ENCODE measurements at places on chromosomes 6 and 20.

DNA sequence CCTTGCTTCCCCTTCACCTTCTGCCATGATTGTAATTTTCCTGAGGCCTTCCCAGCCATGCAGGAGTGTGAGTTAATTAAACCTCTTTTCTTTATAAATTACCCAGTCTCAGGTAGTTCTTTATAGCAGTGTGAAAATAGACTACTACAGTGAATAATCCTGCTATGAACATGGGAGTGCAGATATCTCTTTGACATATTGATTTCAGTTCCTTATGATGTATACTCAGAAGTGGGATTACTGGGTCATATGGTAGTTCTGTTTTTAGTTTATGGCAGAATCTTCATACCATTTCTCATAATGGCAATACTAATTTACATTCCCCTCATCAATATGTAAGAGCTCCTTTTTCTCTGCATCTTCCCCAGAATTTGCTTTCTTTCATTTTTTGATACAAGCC, 26.0 kb downstream of the PACRG start:
- no peak for DNase-seq

- no peak for DNase-seq
Observed at GRCh38 chr6:40512340-40512739, 74.8 kb downstream of the LRFN2 start.

GRCh38 chr6:89805814-89806371, 13.7 kb downstream of the MDN1 start:
- DNase-seq: no peak

- DNase-seq: no peak
Observed at GRCh38 chr6:56749632-56750151, 107.0 kb upstream of the DST start.

DNA sequence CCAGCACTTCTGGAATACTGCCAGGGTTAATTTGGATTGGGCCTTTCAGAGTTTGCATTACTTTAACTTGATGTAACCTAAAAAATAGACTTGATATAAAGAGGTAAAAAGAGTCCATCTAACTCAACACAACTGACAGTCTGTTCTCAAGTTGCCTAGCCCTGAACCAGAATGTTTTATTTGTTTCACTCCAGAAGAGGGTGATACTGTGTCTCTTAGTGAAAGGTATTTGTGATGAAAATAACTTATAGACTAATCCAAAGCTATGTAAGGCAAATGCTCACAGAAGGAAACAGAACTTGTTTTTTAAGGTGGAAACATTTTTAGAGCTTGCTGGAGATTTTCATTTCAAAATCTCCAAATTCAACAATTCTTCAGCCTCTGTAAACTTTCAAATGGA, 469.1 kb upstream of the RUNX2 start:
- DNase-seq: no peak

GRCh38 chr6:26017632-26017966, 55.0 kb downstream of the TRIM38 start:
- no peak for DNase-seq

GRCh38 chr6:151475653-151476523, 17.9 kb upstream of the CCDC170 start:
- no peak for DNase-seq

- DNase-seq: no peak
Observed at GRCh38 chr20:22387452-22387851, 196.9 kb downstream of the FOXA2 start.

DNA sequence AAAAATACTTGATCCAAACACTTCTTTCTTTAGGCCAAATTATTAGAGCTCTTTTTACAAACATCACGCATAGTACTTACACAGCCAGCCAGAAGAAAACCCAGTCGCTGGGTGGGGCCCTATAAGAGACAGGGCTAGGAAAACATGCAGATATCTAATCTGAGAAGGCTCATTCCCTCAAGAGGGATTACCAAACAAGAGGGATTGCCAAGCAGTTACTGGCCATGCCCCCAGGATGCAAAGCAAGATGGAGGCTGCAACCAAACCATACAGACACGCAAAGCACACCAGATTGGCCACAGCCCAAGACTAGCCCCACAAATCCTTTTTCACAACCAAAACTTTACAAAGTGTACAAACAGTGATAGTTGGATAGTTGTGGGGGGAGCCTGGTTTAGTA, 1235.4 kb upstream of the GJE1 start:
- DNase-seq: no peak

DNA sequence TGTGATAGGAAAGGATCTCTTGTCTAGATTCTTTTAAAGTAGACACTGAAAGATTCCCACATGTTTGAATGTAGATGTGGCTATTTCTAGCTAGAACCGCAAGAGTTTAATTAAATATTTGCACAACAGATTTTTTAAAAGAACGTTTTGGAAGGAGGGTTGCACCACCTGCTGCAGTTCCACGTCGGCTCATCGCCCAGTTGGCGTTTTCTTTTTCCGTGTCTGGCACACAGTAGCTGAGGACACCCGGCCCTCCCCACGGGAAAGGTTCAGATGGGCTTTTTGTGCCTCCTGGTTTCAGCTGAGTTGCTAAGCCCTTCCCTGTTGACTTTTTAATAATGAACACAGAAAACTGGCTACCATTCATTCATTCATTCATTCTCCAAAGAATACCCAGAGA, 41.8 kb upstream of the DOK5 start:
- DNase-seq: no peak

DNA sequence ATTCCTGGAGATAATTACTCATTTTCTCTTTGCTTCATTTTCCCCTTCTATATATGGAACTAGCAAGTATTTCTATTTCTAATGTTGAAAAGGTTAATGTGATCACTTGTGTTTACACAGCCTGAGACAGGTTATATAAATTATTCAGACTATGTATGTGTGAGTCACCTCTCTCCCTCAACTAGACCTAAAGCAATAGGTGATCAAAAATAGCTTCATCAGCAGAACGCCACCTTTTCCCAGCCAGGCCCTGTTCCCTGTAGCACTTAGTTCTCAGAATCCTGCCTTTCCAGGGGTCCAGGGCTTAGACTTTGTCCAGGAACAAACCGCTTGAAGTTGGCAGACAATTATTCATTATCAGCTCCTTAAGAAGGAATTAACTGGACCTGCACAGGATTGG, 125.3 kb upstream of the EXOC2 start:
- DNase-seq: no peak

DNA sequence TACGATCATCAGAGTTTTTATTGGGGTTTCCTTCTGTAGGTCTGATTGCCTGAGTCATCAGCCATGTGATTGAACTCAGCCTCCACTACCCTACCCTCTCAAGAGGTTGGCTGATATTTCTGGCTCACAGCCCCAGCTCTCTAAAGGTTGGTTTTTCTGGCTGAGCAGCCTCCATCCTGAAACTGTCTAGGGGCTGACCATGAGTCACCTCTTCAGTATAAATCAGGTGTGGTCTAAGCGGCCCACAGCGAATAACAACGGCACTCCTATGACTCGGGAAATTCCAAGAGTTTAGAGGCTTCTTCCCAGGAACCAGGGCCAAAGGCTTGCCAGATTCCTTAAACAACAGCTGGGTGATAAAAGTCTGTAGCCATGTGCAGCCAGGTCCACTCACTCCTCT, 115.5 kb downstream of the SOD2 start:
- no peak for DNase-seq

- no peak for DNase-seq
Observed at GRCh38 chr6:138107752-138108592, 753 bp upstream of the PERP start.

- DNase-seq: no peak
Observed at GRCh38 chr20:50487397-50487796, 22.8 kb upstream of the PTPN1 start.

DNA sequence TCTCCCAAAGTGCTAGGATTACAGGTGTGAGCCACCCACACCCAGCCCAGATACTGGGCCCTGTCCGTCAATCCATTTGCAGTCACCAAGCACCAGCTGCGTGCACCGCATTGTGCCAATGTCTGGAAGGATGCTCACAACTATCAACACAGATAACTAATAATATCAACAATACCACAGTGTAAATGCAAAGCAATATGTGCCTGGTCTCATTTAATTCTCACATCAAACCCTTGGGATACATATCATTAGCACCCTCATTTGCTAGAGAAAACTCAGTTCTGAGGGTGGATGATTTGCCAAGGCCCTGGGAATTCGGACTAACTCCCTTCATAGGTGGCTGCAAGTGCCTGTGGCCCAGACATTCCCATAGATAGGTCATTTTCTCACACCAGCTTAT, 14.5 kb downstream of the RIPOR3 start:
- no peak for DNase-seq

DNA sequence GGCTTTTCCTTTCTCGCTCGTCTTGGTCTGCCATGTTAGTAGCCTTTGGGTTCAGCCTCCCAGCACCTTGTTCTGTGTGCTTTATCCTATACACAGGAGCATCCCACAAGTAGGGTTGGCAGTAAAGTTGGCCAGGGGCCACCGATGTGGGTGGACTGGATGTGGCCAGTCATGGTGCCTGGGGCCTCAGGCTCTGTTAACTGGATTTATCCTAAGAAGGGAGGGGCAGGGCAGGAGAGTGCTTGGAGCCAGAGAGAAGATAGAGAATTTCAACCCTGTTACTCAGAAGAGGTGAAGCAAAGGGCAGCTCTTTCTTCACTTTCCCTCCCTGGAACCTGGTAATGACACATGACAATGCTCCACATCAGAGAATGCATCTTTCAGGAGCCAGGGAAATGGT, 14.1 kb upstream of the SIRPB2 start:
- DNase-seq: no peak

GRCh38 chr6:37807656-37808055, 11.9 kb upstream of the ZFAND3 start:
- DNase-seq: no peak

- DNase-seq: no peak
Observed at GRCh38 chr6:18436341-18436740, 49.2 kb downstream of the RNF144B start.

- no peak for DNase-seq
Observed at GRCh38 chr20:20251317-20251716, 116.6 kb upstream of the INSM1 start.

DNA sequence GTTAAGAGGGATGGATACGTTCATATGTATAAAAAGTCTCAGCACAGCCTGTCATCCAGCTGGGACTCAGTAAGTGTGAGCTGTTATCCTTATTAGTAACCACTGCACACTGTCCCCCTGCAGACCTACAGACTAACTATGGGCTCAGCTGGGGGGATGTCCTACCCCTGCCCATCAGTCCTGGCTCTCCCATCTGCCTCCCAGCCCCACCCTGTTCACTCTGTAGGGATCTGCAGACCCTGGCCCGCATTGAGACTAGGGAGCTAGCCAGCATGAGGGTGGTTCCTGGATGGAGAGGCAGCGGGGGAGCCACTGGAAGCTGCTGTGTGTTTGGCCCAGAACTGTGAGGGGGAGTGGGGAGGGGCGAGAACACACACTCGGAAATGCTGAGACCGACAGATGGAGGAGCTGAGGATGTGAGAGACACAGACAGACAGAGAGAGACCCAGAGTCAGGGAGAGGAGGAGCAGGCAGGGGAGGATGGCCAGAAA, 17.1 kb downstream of the XKR7 start:
- DNase-seq: no peak

GRCh38 chr20:59141818-59142581, 21.6 kb upstream of the ZNF831 start:
- no peak for DNase-seq

GRCh38 chr20:4683261-4683660, 38.4 kb upstream of the PRND start:
- no peak for DNase-seq

GRCh38 chr6:131688286-131688685, 12.9 kb downstream of the OR2A4 start:
- DNase-seq: no peak

DNA sequence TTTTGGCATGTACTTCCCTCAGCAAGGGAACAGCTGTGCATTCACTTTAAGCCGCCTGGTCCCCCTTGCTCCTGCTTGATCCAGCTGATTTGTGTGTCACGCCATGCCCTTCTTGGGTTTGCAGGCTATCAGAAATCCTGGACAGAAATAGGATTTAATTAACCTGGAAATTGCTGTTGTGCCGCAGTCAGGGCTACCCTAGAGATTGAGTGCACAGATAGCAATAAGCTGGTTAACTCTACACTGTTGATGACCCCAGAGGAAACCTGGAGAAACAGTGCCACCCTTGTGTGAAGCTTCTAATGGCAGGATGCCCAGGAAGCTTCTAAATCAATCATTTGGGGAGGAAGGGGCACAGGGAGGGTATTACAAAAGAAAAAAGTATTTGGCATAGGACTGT, 199.0 kb downstream of the JARID2 start:
- no peak for DNase-seq

- no peak for DNase-seq
Observed at GRCh38 chr6:53251033-53251672, 97.6 kb downstream of the ELOVL5 start.

- no peak for DNase-seq
Observed at GRCh38 chr6:70375882-70376281, 37.4 kb upstream of the FAM135A start.

GRCh38 chr20:57865266-57865665, 155.5 kb upstream of the PMEPA1 start:
- no peak for DNase-seq

GRCh38 chr6:87935196-87935595, 112.4 kb upstream of the SPACA1 start:
- no peak for DNase-seq

GRCh38 chr6:151029970-151030369, 164.5 kb downstream of the MTHFD1L start:
- no peak for DNase-seq

GRCh38 chr20:1469925-1470571, 3.4 kb upstream of the NSFL1C start:
- DNase-seq: no peak

DNA sequence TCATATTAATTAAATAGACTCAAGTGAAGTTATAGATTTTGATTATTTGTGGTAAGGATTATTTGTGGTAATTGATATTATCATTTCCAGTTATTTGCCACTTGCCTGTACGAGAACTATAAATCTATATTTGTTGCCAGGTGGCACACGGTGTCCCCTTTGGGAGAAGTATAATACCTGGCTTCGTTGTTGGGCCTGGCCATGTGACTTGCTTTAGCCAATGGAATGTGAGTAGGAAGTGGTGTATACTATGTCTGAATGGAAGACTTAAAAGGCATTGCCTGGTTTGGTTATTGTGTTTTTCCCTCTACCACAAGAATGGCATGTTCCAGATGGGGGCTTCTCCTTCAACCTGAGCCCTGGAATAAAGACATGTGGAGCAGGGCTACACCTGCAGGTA, 228.1 kb downstream of the CDC5L start:
- DNase-seq: no peak

GRCh38 chr20:45949542-45950329, 15.3 kb downstream of the PCIF1 start:
- DNase-seq: no peak

GRCh38 chr6:128925765-128926164, 42.8 kb downstream of the LAMA2 start:
- DNase-seq: no peak

GRCh38 chr6:134676307-134677281, 273.3 kb downstream of the ALDH8A1 start:
- DNase-seq: peak; percentile 10

DNA sequence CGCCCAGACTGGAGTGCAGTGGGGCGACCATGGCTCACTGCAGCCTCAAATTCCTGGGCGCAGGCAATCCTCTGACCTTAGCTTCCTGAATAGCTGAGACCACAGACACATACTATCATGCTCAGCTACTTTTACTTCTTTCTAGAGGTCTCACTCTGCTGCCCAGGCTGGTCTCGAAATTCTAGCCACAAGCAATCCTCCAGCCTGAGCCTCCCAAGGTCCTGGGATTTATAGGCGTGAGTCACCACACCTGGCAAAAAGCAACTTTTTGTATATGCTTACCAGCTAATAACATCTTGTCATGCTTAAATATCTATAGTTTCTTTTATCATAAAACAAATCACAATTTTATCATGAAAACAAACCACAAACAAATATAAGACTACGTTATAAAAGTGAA, 23.0 kb downstream of the RNASET2 start:
- DNase-seq: no peak

GRCh38 chr20:40100261-40100660, 588.8 kb downstream of the MAFB start:
- DNase-seq: no peak

Measured in NCI-H1436 treated with DMSO at 0.1 percent for 48 hours (cell line).